ENCODE measurements at places on chromosomes 3 and 15.

- DNase-seq, result no peak
Measured at GRCh38 chr15:88302373-88302772, 45.8 kb upstream of the NTRK3 start.

DNA sequence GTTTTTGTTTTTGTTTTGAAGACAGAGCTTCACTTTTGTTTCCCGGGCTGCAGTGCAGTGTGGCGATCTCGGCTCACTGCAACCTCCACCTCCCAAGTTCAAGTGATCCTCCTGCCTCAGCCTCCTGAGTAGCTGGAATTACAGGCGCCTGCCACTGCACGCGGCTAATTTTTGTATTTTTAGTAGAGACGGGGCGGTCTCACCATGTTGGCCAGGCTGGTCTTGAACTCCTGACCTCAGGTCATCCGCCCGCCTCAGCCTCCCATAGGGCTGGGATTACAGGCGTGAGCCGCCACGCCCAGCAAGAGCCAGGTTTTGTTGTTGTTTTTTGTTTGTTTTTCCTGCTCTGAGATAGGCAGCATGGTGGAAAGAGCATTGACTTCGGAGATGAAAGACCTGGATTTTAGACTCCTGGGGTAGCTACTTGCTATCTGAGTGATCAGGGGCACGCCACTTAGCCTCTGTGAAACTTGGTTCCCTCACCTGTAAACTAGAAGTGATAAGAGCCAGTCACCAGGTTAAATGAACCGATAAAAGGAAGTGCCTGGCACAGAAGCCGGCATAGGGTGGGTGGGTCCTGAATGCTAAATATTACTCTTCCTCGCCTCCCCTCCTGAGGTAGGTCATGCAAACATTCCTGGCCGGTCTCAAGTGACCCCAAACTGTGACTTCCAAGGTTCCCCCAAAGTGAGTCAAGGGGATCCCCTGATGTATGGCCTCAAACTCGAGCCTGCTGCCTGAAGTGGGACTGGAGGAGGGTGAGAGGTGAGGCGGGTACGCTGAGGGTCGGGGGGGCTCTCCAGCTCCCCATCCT is 62.9 kb upstream of the MCF2L2 start:
- no peak for DNase-seq

DNA sequence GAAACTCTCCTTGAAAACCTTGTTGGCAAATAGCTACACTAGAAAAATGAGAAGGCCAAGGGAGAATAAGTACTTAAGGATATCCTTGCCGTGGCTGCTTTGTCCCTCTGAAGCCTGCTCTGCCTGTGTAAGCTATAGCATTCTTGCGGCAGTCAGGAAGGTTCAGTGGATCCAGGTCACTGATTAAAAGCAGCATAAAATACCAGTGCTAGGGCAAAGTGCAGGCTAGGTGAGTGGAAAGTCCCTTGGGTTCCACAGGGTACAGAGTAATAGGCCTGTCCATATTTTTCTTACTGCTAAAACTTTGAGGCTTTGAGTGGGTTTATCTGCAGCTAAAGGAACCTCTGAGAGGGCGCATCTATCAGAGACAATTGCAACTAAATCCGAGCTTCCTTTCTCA is 10.3 kb downstream of the CXCR6 start:
- DNase-seq, result no peak

- no peak for DNase-seq
Measured at GRCh38 chr3:32450426-32450825, 52.2 kb downstream of the CMTM6 start.

DNA sequence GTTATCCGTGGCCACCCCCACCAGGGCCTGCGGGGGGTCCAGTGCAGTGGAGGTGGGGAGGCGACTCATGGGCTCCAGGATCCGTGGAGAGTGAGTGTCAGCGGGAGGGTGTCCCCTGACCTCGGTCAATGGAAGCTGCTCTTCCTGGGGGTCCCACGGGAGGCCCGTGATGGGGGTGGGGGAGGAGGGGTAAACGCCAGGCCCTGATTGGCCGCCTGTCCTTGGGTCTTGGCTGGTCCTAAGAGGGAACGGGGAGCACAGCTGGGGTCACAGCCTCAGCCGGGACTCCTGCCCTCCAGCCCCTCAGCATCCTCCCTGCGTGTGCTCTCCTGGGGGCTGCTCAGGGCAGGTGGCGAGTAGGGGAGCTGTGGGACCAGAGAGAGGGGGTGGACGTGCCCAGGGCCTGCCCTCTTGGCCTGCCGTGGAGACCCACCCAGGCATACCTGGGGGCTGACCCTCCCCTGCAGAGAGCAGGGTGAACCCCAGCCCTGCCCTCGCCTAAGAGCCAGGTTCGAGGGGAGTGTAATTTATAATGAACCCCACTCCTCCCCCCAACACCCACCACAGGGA is 184.6 kb downstream of the GOLGA6L6 start:
- no peak for DNase-seq

DNA sequence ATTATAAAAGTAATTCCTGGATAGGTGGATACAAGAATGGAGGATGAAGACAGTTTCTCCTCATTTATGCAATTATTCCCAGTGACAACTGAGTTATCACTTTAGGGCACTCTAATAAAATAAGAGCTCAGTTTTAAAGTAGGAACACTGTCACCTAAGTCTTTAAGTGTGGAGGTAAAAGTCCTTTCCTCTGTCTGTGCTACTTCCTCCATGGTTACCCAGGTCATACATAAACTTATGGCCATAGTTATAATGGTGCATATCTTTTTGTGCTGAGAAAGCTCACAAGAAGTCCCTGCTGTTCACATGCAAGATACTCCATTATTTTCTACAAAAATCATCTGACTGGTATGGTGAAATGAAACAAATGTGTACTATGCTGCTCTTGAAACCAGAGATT is 1093.6 kb downstream of the IGSF11 start:
- no peak for DNase-seq

- DNase-seq, result no peak
Measured at GRCh38 chr3:52197499-52197841, 490 bp upstream of the ALAS1 start.

DNA sequence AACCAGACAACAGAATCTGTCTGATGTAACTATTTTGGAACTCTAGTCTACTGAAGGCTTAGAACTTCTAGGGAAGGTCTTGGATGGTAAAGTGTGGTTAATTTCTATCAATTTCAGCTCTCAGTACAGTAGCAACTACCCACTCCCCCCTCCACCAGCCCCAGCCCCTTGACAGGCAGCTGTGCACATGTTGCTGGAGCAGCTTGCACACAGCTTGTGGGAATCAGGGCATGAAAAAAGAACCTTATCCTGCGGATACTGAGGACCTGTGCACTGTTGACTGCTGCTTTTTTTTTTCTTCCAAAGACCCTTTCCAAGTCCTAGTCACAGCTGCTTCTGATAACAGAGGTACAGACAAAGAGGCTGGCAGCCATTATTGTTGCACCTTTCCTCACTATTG is 81.5 kb upstream of the UBP1 start:
- DNase-seq, result no peak

DNA sequence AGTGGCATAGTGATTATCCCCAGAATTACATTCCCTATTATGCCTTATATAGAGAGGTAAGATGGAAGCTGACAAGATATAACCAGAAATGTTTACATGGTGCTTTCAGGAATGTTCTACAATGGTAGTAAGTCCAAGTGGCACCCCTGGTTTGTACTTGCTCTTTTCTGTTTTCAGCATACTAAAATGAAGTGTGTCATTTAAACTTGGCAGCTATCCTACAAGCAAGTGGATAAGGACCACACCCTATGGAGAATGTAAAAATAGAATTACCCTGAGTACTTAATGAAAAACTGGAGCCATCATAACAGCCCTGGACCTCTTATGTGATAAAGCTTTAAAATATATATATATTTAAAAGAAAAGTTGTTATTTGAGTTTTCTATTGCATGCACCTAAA is 1012.7 kb upstream of the CADM2 start:
- no peak for DNase-seq

- no peak for DNase-seq
Measured at GRCh38 chr15:63331456-63331855, 50.2 kb downstream of the CA12 start.

- no peak for DNase-seq
Measured at GRCh38 chr3:48428572-48429316, 1.1 kb downstream of the PLXNB1 start.

DNA sequence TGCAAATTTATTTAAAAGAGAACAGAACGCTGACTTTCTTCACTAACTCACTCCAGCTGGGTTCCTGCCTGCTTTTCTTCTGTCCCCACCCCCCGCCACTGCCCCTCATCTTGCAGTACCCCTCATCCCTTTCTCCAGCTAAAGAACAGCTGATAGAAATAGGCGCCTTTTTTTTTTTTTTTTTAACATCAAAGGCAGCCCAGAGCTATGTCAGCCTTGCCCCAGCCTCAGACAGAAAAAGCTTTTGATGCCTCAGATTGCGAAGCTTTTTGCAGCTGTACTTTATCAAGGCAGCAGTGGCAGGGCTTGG is 1.8 kb downstream of the CADPS start:
- DNase-seq, result no peak

DNA sequence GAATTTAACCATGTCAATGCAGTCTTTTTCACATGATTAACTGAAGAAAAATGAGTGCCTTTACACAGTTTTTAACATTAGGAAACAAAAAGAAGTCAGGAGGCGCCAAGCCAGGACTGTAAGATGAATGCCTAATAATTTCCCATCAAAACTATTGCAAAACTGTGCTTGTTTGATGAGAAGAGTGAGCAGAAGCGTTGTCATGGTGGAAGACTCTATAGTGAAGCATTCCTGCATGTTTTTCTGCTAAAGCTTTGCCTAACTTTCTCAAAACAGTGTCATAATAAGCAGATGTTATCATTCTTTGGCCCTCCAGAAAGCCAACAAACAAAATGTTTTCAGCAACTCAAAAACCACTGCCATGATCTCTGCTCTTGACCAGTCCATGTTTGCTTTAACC is 156.8 kb upstream of the CDIN1 start:
- no peak for DNase-seq

GRCh38 chr15:67678993-67679392 is 136.5 kb downstream of the MAP2K5 start:
- no peak for DNase-seq

Measured in right atrium auricular region (tissue), 2 donors.